ENCODE measurements at places on chromosomes 13 and 19.

GRCh38 chr13:94516456-94516855 is 37.0 kb upstream of the DCT start:
- no peak for DNase-seq

DNA sequence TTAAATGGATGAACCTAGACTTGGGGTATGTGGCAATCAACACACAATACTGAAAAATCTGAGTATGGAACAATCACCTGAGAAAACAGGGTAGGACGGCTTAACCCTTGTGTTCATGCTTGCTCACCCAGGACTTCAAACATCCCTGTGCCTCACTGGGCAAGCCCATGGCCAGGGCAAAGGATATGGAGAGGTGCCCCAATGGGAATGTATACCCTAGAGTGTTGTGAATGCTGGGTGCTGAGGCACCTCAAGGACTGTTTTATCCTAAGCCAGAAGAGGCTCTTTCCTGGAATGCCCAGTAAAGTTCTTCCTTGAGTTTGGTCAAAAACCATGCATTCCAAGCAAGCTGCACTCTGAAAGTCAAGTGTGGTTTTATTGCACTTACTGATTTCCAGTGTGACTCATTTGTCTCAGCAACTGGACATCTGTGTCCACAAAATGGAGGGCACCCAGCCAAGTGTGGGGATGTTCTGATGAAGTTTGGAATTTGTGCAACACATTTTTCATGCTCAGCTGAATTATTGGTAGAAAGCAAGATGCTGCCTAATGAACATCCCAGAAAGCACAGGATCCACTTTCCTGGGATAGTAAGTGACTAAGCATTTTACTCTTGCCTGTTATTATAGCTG is 531.3 kb downstream of the RFC3 start:
- DNase-seq, result no peak

GRCh38 chr13:42110410-42111155 is 62.1 kb downstream of the DGKH start:
- no peak for DNase-seq

GRCh38 chr13:68304286-68304893 is 1074.3 kb upstream of the PCDH9 start:
- DNase-seq, result no peak

DNA sequence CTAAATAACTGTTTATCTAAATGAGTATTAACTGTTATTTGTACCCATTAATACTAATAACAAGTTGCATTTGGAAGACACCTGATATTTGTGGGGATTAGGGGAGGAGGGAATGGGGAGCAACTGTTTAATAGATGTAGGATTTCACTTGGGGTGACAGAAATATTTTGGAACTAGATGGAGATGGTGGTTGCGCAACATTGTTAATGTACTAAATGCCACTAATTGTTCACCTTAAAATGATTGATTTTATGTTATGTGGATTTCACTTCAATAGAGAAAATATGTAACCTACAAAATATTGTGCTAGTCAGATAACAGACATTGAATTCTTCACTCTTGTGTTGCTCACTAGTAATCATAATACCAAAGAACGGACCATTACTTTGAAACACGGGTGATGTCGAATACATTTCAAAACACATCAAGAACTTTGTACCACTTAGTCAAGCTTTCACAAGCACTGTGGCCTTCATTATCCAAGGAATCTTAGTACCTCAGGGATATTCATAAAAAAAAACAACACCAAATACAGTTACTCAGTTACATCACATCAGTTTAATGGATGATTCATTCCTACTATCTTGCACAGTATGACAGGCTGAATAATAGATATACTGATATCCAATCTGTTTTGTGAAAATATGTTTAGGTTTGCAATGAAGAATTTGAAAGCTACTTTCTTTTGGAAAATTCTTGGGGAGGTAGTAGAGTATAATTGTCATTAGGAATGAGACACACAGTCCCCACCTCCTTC is 721.8 kb downstream of the PCDH9 start:
- DNase-seq, result no peak

DNA sequence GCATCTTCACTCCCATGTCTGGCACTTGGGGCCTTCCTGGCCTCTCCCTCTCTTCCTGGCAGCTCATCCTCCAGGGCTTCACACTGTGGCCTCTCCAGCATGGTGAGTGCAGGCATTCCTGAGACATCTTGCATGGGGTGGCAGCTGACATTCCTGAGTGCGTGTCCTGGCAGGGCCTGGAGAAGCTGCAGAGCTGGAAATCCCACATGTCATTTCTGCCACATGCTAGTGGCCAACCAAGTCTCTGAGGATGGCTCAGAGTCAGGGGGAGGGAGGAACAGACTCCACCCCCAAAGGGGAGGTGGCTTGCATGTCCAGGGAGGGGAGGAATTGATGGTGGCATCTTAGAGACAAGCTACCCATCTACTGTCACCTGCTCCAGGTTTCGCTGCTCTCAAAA is 41.6 kb upstream of the AMER2 start:
- no peak for DNase-seq

DNA sequence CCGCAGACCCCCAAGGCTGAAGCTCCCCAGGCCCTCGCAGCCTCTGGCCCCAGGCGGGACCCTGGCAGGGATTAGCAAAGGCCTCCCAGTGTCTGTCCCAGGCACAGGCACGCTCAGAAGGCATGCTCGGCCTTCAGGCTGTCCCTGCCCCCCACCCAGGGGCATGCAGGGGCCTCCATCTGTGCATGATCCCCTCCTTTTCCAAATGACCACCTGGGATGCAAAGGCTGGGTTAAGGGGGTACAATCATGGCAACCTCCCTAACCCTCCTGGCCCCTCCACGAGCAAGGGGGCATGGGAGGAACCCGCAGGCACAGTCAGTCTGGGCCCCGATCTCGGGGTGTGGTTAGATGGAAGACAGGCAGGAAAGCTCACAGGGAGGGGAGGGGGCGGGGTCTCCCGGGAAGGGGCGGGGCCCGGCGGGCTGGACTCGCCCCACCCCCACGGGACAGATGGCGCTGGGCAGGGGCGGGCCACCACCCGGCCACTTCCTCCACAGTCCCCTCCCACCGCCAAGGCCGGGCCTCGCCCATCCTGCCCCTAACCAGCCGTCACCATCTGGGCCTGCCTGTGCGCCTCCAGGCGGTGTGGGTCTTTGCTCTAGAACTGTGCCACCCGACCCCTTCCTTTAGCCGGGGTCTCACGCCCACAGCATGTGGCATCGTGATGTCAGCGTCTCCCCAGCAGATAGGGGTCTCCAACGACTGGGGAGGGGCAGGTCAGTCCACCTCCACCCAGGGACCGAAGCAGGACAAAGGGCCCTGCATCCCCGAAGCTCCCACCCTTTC is 7.0 kb upstream of the REXO1 start:
- DNase-seq, result peak; percentile 69

DNA sequence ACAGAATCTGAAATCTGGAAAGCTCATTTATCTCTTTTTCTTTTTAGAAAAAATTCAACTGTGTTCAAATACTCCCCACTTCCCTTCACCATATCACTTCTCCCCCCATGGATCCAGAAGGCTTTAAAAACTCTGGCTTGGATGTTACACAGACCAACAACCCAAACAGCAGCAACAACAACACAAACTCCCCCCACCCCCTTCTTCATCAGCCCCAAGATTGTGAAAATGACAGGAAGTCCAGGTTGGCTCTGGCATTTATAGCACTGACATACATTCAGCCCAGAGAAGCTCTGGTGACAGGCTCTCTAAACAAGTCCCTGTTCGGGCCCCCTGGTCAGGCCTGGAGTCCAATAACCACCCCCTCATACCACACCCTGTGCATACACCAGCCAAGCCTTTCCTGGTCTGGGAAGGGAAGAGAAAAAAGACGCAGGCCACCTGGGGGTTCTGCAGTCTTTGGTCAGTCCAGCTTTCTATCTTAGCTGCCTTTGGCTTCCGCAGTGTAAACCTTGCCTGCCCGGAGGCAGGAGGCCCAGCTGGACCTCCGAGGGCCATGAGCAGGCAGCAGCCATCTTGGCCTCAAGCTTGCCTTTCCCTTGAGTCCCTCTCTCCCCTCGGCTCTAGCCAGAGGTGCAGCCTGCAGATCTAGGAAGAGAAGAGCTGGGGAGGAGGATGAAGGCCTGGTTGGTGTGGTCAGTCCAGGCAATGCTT is 6.8 kb downstream of the CDX2 start:
- DNase-seq, result no peak

DNA sequence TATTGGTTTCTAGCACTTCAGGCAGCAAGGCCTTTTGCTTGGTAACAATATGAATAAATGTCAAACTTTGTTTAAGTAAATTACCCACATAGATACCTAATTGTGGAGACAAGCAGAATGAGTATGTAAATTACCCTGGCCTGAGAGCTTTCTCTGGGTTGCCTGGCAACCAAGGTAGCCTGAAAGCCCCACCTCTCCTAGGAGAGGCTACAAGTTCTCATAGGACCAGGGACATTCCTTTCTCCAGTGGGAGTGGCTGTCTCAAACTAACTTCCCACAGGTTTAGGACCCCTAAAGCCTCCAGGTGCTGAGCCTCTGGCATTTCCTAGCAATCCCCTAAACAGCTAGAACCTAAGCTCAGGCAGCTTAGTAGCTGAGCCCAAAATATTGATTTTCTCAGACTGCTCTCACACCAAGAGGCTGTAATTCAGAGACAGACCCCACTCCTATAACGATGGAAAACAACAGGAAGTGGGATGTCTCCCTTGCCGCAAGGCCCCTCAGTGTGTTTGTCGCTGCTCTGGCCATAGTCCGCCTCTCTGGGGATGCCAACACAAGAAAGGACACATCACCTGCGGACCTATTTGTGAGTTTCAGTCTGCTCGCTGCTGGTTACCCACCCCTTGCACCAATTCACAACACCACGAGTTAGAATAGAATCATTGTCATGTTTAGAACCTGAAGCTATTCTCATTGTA is 207.3 kb downstream of the DLEU7 start:
- DNase-seq, result no peak

- no peak for DNase-seq
These were observed 104.5 kb upstream of the DIAPH3 start for GRCh38 chr13:60268203-60268555.

DNA sequence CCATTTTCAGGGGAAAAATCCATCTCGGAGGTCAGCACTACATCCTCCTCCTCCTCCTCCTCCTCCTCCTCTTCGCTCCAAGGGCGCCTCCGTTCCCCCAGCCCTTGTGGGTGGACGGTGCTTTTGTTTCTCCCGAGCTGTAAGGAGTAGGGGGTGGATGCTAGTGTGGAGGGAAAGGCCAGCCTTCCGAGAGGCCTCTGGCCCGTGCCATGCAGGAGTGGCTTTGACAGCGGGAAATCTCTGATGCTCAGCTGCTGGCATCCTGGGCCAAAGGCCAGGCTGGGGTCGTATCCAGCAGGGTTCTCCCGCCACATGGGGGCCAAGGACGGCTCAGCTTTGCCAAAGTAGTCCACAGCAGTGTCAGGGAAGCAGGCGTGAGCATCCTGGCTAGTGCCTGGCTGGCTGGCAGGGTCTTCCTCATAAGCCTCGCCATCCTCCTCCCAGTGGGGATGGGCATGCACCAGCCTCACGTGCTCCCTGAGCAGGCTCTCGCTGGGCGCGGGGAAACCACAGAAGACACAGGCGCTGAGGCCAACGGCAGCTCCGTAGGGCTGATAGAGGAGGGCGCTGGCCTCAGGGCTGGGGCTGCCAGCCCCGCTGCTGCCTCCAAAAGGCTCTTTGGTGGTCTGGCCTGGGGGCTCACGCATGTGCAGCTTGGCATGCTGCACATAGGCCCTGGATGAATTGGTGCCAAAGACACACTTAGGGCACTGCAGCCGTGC is 10.5 kb downstream of the WIZ start:
- DNase-seq, result no peak

DNA sequence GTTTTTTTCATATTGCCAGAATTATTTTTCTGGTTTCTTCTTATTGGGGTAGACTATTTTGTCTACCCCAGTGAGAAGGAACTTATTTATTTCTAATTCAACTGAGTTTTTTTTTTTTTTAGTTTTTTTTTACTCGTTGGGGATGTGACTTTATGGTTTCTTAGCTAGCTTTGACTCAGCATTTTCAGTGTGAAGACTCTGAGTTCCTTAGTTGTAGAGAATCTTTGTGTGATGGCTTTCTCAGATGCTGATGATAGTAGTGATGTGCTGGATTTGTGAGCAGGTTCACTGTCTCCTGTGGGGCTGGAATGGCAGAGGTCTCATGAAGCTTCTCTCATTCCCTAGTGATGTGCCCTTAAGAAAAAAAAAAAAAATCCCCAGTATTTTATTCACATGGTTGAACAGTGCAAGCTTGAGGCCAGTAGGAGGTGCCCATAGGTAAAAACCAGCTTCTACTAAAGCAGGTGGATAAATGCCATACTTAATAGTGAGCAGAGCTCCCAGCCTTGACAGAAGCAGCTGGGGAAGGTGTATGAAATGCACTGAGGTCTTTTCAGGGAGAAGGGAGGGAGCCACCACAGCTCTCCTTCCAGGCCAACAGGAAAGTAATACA is 106.2 kb upstream of the KLF5 start:
- no peak for DNase-seq

DNA sequence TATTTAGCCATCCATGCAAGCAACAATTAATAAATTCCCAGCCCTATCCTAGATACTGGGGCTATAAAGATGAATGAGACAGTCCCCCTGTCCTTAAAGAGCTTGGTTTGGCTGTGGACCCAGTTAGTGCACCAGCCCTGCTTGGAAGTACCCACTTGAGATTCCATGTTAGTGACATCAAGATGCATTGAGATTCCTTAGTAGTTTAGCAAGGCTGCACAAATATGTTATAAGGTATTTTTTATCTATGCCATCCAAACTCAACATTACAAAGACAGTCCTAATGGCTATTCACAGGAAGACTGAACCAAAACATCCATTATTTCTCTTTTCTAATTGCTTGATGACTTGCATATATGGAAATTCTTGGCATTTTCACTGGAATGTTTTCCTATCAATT is 48.8 kb upstream of the RAP2A start:
- no peak for DNase-seq

DNA sequence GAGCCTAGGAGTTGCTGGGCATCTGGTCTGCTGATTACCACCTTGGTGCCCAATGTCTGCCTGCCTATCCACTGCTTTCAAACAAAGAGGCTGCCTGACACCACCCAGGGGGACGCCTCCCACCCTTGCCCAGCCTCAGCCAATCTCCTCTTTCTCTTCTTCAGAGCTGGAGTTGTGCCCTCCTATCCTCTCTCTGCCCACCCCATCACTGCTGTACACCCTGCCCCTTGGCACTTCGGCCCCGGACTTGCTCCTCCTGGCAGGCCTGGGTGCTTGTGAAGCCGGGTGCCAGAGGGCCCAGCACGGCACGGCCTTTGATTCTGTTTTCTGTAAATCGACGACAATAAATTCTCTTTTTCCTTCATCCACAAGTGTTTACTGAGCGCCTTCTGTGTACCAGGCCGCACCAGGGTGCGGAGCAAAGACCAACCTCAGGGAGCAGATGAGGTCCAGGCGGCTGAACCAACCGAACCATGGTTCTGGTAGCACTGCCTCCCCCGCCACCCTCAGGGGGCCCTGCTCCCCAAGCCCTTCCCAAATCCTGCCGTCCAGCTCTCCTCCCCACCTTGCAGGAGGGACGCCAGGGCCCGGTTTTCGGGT is 5.0 kb downstream of the RNF225 start:
- no peak for DNase-seq

GRCh38 chr19:56321989-56322440 is 7.4 kb upstream of the ZSCAN5A start:
- no peak for DNase-seq

GRCh38 chr19:10812902-10813404 is 23.1 kb downstream of the TMED1 start:
- no peak for DNase-seq

Measured in naive thymus-derived CD4-positive, alpha-beta T cell (primary cell).